ENCODE measurements at places on chromosomes 12 and 14.

DNA sequence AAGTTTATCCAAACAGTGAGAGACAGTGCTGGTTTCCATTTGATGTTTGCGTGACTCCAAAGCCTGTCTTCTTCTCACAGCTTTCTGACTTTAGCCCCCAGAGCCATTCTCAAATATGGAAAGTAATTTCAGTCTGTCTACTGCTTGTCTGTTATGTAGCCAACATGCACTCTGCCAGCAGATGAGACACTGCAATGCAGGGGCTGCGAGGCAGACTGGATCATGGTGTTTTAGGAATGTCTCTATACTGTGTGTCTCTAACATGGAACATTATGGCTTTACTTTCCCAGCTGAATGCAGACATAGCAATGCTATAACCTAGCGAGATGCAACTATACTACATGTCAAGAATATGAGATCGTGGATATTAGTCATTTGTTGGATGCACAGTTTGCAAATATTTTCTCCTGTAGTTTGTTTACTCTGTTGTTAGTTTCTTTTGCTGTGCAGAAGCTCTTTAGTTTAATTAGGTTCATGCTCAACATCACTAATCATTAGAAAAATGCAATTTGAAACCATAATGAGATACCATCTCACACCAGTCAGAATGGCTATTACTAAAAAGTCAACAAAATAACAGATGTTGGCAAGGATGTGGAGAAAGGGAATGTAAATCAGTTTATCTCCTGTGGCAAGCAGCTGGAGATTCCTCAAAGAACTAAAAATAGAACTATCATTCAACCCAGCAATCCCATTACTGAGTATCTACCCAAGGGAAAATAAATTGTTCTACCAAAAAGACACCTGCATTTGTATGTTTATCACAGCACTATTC, 235.8 kb upstream of the TMTC1 start:
- no peak for DNase-seq

DNA sequence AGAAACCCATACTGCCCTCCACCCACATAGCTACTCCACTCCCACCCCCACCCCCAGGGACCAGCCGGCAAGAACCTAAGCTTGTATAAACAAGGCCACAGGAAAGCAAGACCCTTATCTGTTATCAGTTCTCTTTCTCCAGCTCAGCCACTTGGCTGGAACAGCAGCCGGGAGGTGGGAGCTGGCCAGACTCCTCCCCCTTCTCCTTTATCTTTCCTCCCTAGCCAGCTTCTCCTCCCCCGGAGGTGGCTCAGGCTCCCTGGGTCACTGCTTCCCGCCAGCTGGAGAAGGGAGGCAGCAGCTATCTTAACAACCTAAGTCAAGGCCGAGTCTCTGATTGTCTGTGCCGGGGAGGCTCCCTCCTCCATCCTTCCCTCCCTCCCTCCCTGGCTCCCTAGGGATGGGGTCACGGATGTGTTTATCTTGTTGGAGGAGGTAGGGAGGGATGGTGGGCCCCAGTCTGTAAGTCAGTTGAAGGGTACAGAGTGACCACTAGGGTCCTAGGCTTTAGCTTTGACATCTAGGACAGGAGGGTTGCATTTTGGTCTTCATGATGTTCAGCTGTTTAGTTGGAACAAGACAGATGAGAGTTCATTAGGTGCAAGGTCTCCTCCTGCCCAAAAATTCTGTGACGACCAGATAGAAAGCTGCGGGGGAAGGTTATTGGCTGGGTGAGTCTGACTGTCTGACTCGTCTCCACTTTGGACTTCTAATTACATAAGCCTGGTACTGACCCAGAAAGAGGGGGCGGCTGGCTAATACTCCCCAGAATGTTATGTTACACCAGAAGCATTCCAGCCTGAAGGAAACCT, 29.7 kb downstream of the ZFP36L1 start:
- DNase-seq = no peak

GRCh38 chr14:72557671-72558070, 336.2 kb downstream of the DPF3 start:
- DNase-seq = no peak

DNA sequence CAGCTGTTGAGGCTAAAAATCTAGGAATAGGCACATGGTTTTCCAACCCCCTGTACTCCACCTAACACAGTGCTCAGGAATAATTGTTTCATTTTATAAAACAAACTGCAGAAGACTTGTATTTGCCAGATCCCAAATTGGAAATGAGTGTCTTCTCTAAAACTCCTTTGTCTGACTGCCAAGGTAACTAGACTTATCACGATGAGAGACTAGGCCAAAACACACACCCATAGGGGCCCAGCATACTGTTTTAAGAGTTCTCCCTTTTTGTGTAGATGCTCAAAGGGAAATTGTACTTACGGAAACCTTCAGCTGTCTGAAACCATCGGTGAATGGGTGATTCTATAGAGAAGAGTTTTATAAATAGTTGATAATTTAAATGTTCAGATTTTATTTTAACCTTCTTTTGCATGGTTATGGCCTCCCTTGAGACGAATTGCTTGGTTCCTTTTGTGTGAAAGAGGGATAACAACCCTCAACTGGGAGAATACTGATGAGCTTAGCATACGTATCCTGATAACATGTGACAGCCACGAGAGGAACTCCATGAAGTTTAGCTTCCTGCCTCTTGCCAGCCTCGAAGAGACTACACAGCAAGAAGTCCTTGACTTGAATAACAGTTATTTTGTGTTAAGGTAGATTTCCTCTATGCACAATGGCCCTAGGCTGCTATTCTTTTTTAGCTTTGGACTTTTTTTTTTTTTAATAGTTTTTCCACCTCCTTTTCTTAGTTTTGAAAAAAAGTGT, 103.3 kb downstream of the PELI2 start:
- no peak for DNase-seq

DNA sequence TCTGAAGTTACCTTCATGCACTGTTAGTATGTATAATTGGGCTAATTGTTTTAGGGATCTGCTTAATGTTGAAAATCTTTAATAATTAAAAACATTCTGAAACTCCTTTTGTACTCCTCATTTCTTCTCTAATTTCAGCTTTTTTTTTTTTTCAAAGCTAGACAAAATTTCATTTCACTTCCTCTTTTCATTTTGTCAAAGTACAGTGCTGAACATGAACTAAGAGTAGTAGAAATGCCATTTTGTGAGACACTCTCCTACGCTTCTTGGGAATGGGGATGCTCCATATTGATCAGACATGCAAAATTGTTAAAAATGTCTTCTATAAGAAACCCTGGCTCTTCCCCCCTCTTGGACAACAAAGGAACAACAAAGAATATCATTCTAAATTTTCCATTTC, 1.7 kb downstream of the ABCD2 start:
- no peak for DNase-seq

DNA sequence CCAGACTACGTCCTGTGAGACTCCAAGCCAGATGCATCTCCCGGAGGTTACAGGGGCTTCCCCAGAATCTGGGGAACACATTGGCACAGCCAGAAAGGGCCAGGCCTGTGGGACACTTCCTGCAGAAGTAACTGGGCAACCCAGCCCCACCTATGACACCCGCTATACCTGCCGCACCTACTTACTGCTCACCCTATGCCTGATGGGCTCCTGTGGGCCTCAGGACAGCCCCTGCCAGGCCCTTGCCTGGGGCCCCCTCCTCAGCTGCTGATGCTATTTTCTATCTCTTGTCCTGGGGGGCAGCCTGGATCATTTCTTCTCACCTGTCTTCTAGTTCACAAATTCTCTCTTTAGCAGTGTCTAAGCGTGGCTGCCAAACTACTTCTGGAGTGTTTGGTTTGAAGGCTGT, 28.7 kb downstream of the JAG2 start:
- no peak for DNase-seq

GRCh38 chr12:93128332-93128707, 199.2 kb upstream of the EEA1 start:
- DNase-seq = no peak

DNA sequence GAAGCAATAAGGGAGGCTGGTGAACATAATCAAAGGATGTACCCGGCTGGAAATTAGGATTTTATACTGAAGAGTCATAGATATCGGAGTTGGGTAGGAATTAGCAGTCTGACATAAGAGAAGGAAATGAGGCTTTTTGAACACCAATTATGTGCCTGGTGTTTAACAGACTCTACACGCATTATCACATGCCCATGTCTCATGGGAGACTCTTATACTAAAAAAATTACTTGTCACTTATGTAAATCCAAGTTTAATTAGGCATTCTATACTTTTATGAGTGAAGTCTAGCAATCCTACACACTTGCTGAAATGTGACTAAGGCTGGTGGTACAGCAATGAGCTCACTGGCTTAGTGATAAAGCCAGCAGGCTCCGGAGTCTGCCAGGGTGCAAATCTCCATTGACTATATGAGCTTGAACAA, 93.5 kb downstream of the NUAK1 start:
- DNase-seq = no peak

GRCh38 chr12:52165096-52165855, 26.5 kb downstream of the KRT80 start:
- no peak for DNase-seq

GRCh38 chr12:111519083-111519482, 80.0 kb downstream of the ATXN2 start:
- no peak for DNase-seq

- no peak for DNase-seq
These were observed 31.7 kb downstream of the TDG start for GRCh38 chr12:103997286-103997900.

DNA sequence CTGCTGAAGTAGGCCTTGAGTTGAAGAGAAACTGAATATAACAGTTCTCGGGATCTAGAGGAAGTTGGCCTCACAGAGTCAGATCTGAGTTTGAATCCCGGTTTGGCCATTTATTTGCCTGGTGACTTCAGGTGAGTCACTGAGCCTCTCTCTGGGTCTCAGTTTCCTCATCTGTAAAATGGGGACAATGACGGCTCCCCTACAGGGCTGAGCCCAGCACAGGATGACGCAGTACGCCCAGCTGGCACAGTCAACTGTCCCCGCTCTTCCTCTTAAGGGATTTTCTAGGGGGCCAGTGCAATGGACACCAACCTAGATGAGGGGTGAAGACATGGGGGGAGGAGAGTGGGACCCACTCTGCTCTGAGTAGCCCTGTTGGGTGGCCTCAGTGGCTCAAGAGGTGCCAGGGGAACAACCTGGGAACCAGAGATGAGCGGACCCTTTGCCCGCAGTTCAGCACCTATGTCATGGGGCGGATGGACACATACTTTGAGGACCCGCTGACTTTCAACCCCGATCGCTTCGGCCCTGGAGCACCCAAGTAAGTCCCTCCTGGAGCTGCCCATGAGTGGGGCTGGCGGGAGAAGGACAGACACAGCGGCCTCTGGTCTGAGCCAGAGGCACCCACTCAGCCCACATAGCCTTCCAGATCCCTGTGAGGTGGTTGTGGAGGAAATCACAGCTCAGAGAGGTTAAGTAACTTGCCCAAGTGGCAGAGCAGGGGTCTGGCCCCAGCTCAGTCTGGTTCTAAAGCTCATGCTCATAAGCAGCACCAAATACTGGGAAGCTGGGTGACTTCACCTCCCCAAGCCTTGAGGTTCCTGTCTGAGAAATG, 41.1 kb downstream of the CYP46A1 start:
- peak; percentile 54 for DNase-seq

DNA sequence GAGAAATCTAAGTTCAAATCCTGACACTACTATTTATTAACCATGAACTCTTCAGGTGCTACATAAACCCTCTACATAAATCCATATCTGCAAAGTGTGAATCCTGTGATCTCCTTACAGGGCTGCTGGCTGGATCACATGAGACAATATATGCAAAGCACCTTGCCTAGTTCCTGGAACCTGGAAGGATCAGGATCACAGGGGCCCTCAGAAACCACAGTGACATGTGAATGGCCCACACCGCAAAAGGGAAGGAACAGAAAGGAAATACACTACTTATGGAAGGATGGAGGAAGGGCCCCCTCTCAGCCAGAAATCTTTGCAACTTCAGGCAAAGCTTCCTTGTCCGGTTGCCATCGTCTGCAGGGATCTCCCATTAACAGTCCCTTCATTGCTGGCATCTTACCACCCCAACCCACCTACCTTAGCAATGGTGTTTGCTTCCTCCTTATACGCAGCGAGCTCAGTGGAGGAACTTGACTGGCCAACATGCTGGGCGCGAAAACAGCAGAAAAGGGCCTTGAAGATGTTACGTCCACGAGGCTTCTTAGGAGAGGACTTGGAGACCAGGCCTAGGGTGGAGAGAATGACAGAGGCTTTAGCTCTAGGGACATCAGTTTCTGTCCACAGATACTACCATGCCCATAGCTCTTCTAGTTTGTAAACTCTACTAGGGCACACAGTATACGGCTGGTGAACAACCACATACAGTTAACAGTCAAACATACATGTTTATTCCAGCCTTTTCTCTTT, 10.7 kb upstream of the AVIL start:
- no peak for DNase-seq

- no peak for DNase-seq
These were observed 61.4 kb upstream of the ELK3 start for GRCh38 chr12:96132819-96133218.

- DNase-seq = peak; percentile 7
These were observed 42.7 kb downstream of the TMEM121 start for GRCh38 chr14:105568859-105569766.

DNA sequence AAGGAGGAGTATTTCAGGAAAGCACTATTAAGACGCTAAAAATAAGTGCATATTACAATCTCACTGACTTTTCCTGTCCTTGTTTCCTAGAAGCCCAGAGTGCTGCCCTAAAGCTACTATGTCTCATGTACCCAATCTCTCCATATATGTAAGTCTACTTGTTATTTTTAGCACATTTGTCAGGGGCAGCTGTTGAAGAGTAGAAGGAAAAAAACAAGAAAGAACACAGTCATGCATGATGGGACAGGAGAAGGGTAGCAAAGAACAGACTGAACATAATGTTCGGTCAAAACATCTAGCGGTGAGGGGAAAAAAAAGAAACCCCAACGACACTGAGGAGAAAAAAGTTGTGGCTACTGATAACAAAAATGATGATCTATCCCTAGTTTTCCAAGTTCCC, 14.3 kb downstream of the YBX3 start:
- no peak for DNase-seq

- no peak for DNase-seq
These were observed 42.6 kb upstream of the FOXJ2 start for GRCh38 chr12:7989827-7990491.

- no peak for DNase-seq
These were observed 62.7 kb downstream of the LRRK2 start for GRCh38 chr12:40287369-40287975.

- no peak for DNase-seq
These were observed 129.5 kb downstream of the EXOC5 start for GRCh38 chr14:57139173-57139572.

DNA sequence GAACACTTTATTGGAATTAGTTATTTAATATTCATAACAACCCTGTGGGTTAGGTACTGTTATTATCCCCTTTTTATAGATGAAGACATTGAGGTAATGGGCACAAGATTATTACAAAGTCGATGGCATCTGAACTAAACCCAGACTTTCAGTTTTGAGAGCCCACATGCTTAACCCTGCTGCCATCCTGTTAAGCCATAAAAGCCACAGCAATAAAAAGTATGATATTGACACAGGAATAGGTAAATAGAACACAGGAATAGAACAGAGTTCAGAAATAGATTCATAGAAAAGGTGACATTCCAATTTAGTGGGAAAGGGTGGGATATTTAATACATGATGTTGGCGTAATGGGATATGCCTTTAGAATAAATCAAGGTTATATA, 119.8 kb downstream of the SLC38A1 start:
- DNase-seq = no peak

GRCh38 chr12:129190827-129191226, 337.5 kb downstream of the GLT1D1 start:
- no peak for DNase-seq

All from coronary artery (tissue), 2 donors.